ENCODE measurements at places on chromosomes 6 and 20.

GRCh38 chr6:131910956-131911355, 40.2 kb downstream of the CCN2 start:
- DNase-seq, result no peak

DNA sequence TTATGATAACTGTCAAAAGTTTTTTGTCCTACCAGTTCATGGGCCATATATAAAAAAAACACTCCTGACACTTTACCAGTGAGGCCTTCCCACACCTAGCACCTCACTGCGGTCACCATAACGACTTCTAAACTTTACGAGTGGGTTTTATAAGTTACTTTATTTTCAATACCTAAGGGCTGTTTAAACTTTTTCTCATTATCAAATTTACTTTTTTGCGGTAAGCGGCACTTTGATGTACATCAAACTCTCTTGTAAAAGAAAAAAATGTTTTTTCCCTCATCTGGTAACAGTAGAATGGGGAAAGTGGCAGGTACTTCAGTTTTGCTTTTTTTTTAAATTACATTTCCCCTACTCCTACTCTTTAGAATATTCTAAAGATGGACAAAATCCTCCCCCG, 36.2 kb downstream of the FYN start:
- DNase-seq, result no peak

DNA sequence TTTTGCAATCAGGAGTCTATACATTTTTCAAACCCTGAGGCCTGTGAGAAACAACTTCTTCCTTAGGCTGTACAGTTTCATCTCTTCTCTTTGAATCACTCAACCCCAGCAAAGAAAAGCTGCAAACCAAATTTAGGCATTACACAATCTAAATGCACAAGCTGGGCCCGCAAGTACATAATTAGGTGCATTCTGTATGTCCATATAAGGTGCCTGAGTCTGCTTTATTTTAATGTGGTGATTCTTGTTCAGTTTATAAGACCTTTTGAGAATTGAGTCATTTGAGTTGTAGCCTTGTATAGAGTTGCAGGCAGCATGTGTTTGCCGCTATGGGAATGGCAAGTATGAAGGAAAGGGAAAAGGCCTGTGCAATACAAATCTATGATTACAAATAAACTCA, 709.6 kb upstream of the MARCKS start:
- DNase-seq, result no peak

GRCh38 chr6:94341173-94341572, 921.8 kb upstream of the EPHA7 start:
- DNase-seq, result no peak

DNA sequence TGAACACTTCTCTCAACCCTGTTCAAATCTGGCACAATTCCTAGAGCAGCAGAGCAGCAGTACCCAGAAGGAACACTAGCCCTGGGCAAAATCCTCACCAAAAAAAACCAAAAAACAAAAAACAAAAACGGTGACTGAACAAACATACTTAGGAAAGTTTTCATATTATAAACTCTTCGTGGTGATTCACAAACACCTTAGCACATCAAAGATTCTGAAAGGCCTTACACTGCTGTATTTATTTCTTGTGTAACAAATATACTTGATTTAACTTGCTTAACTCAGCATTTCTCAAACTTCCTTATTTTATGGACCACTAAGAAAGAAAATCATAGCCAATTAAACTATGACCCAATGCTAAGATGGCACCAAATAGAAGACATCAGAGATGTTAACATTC, 57.8 kb upstream of the RREB1 start:
- no peak for DNase-seq

DNA sequence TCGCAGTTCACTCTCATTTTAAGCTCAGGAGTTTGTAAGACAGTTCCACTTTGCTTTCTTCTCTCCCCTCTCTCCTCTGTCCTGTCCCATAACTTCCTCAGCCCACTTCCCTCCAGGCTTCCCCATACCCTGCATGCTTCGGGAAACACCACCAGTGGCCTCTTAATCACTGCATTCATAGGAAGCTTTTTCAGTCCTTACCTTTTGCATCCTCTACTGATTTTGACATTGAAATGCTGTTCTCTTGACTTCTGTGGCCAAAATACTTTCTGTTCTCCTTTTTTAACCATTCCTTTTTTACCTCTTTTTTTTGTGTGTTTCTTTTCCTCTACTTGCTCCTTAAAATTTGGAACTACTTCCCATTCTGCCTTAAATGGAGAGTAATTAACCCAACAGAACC, 69.7 kb downstream of the HIVEP1 start:
- no peak for DNase-seq

- no peak for DNase-seq
These were observed 38.5 kb downstream of the TRAM2 start for GRCh38 chr6:52538252-52538900.

- DNase-seq, result no peak
These were observed 2.6 kb downstream of the B4GALT5 start for GRCh38 chr20:49710971-49711666.
